ENCODE measurements at places on chromosomes 5 and 9.

GRCh38 chr5:179185941-179186411 is 125.8 kb downstream of the ZNF354C start:
- no peak for DNase-seq

DNA sequence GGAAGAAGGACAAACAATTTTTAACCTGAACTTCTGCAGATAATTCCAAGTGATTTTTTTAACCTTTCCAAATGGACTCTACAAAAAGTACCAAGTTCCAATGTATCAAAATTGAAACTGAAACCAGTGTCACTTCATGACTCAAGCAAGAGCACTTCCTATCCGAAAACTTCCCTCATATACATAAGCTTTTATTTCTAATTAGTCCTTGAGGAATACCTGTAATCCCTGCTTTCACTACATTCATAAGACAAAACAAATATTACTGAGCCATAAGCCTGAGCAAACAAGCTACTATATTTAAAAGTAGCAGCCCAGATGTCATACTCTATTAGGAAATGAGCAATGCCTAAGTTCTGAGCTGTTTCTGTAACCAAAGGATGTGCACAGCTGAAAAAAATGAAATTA is 224.4 kb downstream of the EBF1 start:
- DNase-seq, result no peak

DNA sequence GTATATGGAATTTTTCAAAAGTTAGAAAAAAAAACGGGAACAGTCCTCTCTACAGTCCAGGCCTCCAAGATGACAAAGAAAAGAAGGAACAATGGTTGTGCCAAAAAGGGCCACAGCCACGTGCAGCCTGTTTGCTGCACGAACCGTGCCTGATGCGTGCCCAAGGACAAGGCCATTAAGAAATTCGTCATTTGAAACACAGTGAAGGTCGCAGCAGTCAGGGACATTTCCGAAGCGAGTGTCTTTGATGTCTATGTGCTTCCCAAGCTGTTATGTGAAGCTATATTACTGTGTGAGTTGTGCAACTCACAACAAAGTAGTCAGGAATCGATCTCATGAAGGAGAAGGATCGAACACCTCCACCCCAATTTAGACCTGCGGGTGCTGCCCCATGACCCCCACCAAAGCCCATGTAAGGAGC is 37.4 kb downstream of the HMGCR start:
- DNase-seq, result no peak

DNA sequence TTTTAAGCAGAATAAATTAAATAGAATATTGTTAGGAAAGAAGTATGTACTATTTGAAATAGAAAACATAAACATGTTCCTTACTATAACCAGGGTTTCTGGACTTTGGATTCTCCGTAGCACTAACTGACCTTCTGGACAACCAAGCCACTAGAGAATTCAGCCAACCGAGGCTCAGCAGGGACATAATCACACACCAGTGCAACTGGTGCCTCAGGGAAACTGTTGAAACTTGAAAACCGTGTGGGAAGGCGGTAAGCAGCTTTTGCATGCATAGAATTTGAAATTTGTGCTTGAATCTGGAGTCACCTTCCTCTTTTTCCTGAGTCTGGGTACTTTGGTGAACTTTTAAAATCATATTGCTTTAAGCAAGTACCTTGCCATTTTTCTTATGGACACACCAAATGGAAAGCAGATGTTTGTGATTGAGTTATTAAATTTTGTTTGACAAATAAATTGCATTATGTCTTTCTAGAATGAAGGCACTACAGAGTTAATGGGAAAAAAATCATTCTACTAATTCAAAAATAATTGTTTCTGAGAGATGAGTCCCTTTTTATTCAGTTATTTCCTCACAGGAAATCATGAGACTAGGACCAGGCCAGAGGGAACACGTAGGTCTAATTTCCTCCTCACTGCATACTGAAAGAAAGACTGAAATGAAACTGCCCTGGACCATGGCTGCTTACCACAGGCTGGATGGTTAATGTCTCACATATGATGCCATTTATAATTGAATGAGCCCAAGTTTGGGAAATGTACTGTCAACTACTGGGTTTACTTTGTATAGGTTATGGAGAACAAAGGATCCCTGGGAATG is 20.6 kb upstream of the SCAMP1 start:
- peak; percentile 15 for DNase-seq

DNA sequence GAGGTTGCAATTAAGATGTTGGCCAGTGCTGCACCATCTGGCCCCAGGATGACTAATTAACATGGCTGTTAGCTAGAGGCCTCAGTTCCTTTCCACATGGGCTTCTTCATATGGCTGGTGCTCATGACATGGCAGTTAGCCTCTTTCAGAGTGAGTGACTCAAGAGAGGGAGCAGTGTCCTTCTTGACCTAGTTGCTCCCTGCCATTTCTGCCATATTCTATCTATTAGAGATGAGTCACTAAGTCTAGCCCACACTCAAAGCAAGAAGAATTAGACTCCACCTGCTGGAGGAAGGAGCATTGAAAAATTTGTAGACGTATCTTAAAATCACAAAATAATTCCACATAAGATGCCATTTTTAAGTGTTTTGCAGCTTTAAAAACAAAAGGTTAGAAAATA is 651.2 kb upstream of the CCNG1 start:
- no peak for DNase-seq

DNA sequence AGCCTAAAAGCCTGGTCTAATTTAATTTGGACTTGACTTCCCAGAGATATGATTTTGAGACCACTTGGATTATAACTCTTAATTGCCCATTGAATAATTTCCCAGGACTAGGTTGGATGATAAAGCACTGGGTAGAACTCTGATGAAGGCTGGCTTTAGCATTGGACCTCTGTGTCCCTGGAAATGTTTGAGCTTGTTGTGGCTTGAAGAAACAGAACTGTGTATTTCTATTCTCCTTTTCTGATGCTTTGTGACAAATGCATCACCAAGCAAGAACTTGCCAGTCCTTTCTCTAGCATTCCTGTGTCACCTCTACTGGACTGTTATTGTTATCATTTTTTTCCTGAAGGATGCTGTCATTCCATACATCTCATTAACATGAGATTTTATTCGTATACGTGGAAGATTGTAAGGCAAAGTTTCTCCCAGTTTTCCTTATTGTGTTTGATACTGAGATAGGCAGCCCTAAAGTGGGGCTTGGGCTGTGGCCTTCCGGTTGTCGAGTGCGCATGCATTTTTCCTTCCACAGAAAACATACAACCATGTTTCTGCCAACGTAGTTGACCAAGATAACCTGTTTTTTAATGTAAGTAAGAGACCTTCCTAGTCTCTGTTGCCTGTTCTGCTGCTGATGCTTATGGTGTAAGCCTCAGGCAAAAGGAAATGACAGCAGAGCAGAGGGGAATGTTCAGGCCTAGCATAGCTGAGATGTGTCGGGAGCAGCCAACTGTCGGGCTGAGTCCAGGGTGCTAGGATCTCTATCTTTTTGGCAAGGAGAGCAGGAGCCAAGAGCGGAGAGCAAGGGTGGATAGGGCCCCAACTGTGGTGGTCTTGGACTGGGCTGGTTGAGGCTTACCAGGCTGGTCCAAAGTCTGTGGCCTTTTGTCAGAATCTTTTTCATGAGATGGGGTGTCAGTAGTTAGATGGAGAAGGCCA is 2.3 kb downstream of the NTRK2 start:
- DNase-seq, result peak; percentile 1

GRCh38 chr5:134083517-134083916 is 31.0 kb upstream of the TCF7 start:
- no peak for DNase-seq

- DNase-seq, result no peak
Measured at GRCh38 chr5:33726422-33727165, 165.2 kb downstream of the ADAMTS12 start.

GRCh38 chr5:75366787-75367186 is 29.8 kb downstream of the HMGCR start:
- DNase-seq, result no peak

DNA sequence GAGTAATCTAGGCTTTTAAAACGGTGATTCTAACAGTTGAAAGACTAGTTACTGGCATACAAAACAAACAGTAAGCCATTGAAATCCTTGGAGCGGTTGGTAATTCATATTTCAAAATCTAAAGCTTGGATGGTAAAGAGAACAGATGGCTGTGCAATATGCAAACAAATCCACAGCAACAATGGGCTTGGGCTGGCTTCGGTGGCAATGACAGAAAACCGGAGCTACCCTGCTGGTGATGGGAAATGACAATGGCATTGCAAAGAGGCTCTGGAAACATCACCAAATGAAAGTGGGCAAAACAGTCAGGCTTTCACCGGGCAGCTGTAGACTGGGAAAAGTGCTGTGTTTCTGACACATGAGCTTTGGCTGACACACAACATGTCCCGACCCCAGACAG is 42.2 kb downstream of the MED27 start:
- peak; percentile 35 for DNase-seq

GRCh38 chr5:140635291-140636257 is 2.6 kb upstream of the CD14 start:
- DNase-seq, result no peak

DNA sequence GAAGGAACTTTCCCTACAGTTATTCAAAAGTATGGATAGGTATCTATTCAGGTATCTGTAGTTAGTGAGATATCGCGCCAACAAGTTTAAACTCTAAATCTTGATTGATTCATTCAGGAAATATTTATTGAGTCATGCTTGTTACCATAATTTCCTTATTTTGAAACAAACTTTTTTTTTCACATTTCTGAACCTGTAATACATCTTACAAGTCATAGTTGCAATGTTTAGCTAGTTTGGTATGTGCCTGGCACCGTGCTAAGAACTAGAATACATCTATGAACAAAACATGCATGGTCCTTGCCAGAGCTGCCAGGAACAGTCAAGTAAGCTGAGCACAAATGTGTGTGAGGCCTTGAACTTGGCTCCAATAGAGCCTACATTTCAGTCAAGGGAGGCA is 226.4 kb downstream of the PCSK5 start:
- DNase-seq, result no peak

DNA sequence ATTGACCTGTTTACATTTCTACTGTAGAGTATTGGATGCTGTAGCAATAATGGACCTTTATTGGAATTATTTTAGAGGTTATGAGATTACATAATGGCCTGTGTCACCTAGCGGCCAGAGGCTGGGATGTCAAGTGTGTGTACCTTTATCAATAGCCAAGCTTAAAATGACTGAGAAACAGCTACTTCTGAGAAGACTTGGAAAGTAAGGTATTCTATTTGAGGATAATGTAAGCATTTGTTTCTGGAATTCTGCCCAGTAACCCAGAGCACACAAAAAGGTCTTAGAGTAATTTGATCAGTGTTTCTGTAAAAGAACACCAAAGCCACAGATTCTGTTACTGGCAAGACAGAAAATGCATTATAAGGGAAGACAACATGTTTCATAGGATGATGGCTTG is 116.8 kb downstream of the MACIR start:
- DNase-seq, result no peak

DNA sequence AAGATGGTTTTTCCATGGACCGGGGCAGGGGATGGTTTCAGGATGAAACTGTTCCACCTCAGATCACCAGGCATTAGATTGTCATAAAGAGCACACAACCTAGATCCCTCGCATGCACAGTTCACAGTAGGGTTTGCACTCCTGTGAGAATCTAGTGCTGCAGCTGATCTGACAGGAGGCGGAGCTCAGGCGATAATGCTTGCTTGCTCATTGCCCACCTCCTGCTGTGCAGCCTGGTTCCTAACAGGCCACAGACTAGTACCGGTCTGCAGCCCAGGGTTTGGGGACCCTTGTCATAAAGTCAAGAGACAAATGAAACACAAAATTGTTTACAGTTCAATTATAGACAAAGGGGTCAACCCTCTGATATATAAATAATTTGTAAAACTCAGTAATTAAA is 101.7 kb downstream of the RANBP17 start:
- no peak for DNase-seq

DNA sequence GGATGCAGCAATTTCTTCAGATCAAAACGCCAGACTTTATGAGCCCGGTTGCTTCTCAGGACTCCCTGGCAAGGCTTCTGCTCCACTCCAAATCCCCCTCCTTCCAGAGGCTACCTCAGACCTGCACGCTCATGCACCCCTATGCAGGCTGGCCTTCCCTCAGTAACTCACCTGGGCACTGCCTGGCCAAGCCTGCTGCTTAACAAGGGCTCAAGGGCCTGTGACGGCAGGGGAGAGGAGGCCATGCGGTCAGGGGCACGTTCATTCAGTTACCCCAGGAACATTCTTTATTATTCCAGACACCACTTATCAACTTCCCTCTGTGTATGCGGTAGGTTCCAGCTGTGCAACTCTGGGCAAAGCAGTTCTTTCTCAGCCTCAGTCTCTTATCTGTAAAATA is 79.6 kb downstream of the HRH2 start:
- no peak for DNase-seq

DNA sequence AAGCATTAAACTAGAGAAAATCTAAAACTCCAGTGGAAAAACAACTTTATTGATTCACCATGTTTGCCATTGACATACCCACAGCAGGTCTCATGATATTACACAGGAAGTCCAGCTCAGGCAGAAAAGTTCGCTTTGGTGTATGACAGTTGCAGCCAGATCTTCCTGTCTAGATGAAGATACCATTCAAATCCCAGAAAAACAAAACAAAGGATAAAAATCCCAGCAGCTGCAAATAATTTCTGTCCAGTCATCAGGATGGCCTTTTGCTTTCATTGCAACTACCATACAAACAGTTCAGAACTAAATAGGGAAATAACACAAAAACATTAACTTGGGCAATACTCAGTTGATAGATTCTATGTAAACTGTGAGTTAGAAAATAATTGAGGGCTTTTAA is 136.0 kb upstream of the NREP start:
- no peak for DNase-seq

- no peak for DNase-seq
Measured at GRCh38 chr5:19855931-19856330, 132.1 kb downstream of the CDH18 start.

- no peak for DNase-seq
Measured at GRCh38 chr9:119095072-119095471, 274.2 kb downstream of the BRINP1 start.

DNA sequence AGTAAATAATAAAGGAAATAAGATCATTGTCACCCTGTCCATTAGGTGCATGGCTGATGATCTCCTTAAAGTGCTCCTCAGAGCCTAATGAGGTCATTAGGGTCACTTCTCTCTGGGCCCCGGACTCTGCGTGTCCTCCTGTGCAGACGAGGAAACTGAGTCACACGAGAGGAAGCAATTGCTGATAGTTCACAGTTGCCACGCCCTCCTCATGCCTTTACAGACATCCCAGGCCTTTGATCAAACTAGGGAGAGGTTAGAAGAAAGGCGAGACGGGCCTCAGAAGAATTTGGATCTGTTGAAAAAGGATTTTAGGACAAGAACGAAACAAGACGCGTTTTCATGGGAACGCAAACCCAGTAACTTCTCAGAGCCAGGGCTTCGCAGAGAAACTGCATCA is 32.0 kb upstream of the MSX2 start:
- DNase-seq, result no peak

- no peak for DNase-seq
Measured at GRCh38 chr5:156722358-156722757, 127.7 kb upstream of the PPP1R2B start.

DNA sequence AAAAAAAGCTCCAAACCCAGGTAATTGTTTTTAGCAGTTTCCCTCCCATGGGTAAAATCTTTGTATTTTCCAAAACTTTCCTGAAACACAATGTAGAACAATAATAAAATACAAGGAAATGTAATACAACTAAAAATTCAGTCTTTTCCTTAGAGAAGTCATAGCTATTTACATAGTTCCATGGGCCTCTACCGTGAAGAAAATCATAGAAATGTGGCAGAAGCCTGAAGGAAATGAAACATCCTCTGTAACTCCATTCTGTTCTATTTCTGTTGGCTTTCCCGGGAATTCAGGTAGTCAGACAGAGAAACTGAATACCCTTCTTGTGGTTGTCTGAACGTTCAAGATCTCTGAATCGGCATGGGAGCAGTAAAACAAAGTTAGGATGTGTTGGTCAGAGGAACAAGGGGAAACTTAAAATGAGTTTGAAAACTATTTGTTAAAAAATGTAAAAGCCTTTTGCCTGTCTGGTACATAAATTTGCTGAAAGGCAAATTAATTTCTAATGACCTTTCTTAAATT is 202.4 kb upstream of the ZNF608 start:
- DNase-seq, result no peak

Measured in SK-N-DZ (cell line).